HL-60 (cell line): ENCODE measurements at places on chromosomes 1 and 21.

- peak; percentile 41 for DNase-seq
These were observed 5.2 kb downstream of the FOXD3 start for GRCh38 chr1:63327417-63328054.

DNA sequence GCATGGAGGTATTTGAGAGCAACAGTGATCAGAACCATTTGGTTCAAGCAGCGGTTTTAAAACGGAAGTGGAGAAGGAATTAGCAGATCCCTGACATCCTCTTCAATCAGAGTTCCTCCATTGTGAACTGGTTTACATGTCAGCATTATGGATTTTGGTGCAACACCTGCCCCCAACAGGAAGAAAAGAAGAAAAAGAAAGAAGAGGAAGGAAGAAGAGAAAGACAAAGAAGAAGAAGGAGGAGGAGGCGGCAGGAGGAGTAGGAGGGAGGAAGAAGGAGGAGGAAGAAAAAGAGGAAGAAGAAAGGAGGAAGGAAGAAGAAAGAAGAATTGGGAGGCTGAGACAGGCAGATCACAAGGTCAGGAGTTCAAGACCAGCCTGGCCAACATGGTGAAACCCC lies 17.4 kb downstream of the NDUFS5 start:
- DNase-seq: peak; percentile 57

DNA sequence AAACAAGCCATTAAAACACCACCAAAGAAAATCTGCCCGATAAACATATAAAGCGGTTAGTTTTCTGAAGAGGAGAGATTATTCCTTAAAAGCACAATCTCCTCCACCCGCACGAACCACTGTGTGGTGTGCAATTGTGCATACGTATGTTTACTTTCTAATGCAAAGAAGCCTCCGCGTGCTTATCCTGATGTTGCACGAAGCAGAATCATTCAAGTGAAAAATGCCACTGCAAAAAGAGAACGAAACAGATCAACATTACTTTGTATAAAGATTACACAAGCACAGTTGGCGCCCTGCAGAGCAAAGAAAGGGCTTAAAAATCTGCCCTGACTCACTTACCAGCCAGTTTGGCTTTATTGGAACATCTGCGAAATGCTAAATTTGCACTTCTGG lies 166.8 kb downstream of the ZNF281 start:
- DNase-seq: no peak

DNA sequence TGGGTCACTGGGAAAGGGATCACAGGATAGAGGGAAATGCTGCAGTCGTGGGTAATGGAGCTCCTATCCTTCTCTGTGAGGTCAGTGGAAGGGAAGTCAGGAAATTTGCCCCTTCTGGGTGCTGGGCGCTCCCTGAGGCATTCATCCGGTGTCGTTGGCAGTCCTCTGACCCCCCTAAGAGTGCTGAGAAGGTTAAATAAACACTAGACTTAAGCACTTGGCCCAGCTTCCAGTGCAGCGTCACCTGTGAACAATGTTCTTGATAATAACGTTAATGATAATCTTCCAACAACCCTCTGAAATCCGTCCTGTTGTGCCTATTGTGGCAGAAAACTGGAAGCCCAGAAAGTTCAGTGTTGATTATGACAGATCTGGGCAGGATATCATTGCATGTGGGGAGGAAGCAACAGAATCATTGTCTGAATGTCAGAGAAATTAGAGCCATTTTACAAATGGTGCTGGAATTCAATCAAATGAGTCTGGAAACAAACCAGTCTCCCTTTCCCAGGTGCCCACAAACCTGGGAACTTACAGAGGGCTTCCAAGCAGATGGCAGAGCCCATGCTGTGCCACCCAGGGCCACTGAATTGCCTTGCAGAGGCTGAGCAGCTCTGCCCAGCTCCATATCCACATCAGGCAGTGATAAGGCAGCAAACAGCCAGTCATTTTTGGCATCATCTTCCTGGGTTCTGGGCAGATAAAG lies 216.8 kb downstream of the KAZN start:
- DNase-seq: no peak

GRCh38 chr1:176601348-176601747 lies 138.4 kb downstream of the PAPPA2 start:
- no peak for DNase-seq

GRCh38 chr1:215797859-215798258 lies 230.8 kb downstream of the KCTD3 start:
- no peak for DNase-seq

- no peak for DNase-seq
These were observed 60.4 kb downstream of the VANGL2 start for GRCh38 chr1:160460683-160461287.

GRCh38 chr1:55320891-55321290 lies 105.7 kb upstream of the USP24 start:
- DNase-seq: no peak

- DNase-seq: no peak
These were observed 4.3 kb upstream of the LRP8 start for GRCh38 chr1:53332186-53332564.

GRCh38 chr1:208868554-208868953 lies 624.4 kb upstream of the PLXNA2 start:
- no peak for DNase-seq

- DNase-seq: peak; percentile 76
These were observed 618 bp downstream of the TRAPPC10 start for GRCh38 chr21:44012474-44013379.

DNA sequence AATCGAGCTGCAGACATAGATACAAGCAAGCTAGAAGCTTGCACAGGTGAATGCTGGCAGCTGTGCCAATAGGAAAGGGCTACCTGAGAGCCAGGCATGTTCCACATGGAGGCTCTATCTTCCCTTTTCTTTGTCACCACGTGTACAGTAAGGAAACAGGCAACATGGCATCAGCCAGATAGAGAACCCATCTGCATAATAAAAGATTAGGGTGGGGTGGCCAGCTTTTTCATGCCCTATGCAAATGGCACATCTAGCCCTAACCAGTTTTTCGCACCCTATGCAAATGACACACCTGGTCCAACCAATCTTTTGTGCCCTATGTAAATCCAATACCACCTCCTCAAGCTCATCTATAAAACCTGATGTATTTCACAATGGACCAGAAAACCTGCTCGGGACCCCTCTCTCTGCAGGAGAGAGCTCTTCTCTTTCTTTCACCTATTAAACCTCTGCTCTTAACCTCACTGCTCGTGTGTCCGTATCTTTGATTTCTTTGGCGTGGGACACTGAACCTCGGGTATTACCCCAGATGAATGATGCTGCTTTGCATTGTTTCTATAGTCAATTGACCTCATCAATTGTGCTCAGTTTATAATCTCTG lies 93.9 kb downstream of the SLC30A10 start:
- no peak for DNase-seq

DNA sequence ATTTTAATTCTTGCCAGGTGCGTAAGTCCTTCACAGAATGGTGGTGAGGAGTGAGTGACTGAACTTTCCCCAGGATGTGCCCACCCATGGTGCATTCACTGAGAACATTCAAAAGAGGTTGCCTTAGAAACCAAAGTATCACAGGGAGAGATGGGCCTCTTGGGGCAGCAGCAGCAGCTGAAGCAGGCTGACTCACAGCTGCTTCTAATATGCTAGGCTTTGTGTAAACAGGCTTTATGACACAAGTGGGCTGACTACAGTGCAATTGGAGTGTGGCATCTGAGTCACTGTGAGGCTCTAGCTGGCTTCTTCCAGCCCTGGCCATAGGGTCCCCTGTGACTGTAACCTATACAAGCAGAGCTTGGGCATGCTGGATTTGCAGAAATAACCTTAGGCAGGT lies 12.6 kb downstream of the PIGP start:
- no peak for DNase-seq

DNA sequence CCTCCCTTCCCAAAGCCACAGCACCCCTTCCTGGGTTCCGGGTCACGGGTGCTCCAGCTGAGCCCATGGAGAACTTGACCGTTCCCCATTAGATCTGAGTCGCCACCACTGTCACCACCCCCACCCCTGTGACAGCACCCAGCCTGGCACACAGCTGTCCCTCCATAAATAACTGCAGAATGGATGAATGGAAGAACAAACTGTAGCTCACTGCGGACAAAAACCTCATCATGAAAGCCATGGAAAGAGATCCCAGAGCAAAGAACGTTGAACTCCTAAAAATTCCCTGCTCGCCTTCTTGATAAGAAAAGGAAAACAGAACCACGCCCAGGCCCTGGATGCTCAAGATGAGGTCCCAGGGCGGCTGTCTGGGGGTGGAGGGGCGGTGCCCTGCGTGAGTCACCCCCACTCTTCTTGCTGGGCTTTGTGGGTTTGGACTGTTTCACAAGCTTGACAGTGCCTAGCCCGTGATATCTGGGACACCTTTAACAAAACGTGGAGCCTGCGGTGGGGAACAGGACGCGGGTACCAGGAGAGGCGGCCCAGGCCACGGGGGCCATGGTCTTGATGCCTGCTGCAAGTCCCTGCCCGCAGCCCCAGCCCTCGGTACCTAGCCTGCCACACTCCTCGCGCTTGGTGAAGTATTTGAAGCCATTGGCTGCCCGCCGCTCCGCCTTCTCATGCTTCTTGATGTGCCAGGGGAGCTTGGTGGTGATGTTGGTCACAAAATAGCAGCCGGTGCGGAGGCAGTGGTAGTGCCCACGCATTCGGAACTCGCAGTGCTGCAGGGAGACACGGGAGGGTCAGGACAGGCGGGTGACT lies 151.9 kb downstream of the CASZ1 start:
- DNase-seq: no peak

- no peak for DNase-seq
These were observed 73.2 kb upstream of the GADD45A start for GRCh38 chr1:67611846-67612245.

DNA sequence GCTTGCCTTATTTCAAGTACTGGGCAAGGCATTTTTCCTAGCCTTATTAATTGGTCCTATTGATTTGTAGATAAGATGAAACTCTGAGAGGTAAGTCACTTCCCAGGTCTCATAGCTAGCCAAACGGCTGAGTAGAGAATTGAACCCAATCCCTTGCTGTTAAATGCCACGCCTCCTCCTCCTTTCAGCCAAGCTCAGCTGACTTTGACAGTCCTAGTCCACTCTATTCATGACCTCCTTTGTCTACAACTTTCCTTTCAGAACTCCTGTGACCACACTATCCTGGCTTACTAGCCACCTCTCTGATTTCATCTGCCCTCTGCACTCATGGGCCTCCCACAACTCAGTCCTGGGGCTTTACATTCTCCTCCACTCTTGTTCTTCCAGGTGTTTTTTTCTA lies 3.9 kb upstream of the NGF start:
- no peak for DNase-seq

GRCh38 chr1:73778471-73778870 lies 419.5 kb downstream of the LRRIQ3 start:
- DNase-seq: no peak

GRCh38 chr1:223215026-223215425 lies 72.0 kb upstream of the TLR5 start:
- DNase-seq: no peak

- DNase-seq: no peak
These were observed 18.2 kb downstream of the PDIK1L start for GRCh38 chr1:26129778-26130177.

DNA sequence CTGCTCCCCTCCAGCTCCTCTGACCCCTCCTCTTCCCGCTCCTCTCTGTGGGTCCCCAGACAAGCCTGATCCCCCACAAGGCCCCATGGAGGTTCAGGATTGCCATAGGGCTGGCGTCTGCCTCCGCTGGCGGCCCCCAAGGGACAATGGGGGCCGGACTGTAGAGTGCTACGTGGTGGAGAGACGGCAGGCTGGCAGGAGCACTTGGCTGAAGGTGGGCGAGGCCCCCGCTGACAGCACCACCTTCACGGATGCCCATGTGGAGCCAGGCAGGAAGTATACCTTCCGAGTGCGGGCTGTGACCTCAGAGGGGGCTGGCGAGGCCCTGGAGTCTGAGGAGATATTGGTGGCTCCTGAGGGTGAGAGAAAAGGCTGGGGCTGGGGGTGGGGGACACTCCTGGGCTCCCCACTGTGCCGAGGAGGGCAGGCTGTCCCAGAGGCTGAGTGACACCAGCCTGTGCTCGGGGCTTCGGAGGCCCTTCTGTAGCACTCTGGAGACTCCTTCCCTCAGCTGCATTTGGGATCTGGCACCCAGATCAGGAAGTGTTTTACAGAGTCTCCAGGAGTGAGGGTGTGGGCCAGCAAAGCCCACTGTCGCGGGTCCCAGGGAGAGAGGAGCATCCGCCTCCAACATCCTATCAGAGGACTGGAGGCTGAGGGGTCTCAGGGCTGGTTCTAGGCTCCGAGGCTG lies 25.9 kb downstream of the IGFN1 start:
- no peak for DNase-seq
